Stimulated activated naive B cell treated with anti-CD40 and anti-IgM and Interleukin-4, amounts not matched to agents 10 μg/mL and 1 μg/mL and 100 μg/mL, for 72 hours (primary cell): ENCODE measurements at places on chromosomes 3 and 15.

- no peak for DNase-seq
These were observed 96.0 kb upstream of the MELTF start for GRCh38 chr3:197125636-197126035.

DNA sequence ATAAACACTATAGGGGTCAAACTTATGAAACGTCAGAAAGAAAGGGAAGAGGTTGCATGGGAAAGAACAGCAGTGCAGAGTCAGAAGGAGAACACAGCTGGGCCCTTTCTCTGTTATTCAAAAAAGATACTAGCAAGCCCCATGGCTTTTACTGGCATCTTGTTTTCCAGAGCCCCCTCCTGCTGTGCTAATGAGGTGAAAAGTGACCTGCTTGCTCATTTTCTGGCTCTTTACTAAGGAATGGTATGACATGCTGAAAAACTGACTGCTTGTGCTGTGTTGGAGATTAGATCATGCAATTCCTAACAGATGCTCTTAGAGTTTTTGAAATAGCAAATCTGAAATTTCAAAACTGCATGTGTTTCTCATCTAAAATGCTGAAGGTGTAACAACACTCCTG is 541.6 kb upstream of the ALCAM start:
- DNase-seq: no peak

DNA sequence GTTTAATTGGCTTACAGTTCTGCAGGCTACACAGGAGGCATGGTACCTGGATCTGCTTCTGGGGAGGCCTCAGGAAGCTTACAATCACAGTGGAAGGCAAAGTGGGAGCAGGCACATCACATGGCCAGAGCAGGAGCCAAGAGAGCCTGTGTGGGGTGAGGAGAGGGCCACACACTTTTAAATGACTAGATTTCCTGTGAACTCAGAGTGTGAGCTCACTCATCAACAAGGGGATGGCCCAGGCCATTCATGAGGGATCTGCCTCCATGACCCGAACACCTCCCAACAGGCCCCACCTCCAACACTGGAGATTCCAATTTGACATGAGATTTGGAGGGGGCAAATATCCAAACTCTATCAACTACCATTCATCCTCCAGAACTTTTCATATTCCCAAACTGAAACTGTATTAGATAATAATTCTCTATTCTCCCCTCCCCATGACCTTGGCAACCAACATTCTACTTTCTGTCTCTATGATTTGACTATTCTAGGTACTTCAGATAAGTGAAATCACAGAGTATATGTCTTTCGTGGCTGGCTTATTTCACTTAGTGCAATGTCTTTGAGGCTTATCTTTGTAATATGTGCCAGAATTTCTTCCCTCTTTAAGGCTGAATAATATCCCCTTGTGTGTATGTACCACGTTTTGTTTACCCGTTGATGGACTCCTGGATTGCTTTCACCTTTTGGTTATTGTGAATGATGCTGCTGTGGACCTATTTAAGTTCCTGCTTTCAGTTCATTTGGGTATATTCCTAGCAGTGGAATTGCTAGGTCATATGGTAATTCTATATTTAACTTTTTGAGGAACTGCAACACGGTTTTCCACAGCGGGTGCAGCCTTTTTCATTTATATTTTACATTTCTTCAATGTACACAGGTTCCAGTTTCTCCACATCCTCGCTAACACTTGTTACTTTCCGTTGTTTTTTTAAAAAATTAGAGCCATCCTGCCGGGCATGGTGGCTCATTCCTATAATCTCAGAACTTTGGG is 43.8 kb downstream of the TKT start:
- no peak for DNase-seq

DNA sequence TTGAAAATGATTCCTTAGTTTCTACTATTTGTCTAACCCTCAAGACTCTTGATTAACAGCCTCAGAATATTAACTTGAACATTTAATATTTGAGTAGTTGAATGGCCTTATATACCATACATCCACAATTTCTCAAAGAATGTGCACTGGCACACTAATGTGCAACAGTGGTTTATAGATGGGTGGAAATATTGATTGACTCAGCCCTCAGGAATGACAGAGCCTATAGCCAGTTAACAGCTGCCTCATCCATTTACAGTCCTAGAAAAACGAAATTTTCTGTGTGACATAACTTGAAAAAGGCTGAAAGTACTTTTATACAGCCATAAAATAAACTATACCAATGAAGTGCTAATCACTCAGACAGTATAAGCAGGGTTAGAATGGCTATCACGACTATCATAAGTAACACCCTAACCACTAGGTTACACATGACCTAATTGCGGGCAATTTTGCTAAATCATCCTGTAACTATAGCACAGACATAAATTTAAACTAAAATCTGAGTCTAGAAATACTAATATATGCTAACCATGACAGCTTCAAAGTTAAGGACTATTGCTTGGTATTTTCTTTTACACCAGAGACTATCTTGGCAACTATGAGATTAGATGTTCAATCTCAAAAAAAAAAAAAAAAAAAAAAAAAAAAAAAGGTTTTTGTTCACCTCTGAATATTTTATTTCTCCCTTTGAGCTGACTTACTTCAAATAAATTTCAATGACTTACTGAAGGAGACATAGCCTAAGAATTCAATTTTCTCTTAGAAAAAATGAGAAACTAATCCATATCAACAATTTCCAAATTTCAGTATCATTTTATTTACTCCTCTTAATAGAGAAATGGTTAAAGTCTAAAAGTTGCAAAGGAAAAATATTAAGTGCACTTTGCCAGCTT is 9.3 kb downstream of the SECISBP2L start:
- DNase-seq: no peak

DNA sequence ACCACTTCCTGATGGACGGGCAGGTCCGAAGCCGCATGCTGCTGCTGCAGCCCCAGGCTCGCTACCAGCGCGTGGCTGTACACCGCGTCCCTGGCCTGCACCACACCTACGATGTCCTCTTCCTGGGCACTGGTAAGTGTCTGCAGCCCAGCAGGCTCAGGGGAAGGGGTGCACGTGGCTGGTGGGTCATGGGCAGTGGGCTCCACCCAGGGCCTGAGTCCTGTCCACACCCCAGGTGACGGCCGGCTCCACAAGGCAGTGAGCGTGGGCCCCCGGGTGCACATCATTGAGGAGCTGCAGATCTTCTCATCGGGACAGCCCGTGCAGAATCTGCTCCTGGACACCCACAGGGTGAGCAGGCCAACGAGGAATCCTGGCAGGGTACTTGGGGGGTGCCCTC is 8.7 kb downstream of the CIB1 start:
- no peak for DNase-seq

- no peak for DNase-seq
These were observed 26.7 kb upstream of the GREM1 start for GRCh38 chr15:32690941-32691688.

DNA sequence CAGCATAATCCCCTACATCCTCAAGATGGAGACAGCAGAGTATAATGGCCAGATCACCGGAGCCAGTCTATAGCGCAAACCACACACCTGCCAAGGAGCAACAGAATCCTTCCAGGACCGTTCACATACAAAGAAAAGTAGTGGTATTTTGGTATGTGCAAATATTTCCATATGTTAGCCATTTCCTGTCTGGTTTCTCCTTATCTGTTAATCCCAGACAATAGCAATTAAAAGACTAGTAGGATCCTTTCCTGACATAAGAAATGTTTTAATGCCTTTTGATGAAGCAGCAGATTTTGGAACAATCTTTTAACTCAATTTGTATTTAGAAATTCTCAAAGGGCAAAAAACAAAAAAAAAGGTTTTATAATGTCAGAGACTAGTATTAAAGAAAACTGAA is 22.2 kb downstream of the MRPS25 start:
- no peak for DNase-seq

- no peak for DNase-seq
These were observed 360.8 kb upstream of the PROK2 start for GRCh38 chr3:72145506-72146380.

DNA sequence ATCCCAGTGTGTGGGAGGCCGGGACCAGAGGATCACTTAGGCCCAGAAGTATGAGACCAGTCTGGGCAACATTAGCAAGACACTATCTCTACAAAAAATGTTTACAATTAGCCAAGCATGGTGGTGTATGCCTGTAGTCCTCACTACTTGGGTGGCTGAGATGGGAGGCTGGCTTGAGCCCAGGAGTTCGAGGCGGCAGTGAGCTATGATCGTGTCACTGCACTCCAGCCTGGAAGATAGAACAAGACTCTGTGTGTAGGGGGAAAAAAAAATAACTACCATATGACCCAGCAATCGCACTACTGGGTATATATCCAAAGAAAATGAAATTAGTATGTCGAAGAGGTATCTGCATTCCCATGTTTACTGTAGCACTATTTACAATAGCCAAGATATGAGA is 22.6 kb downstream of the RYK start:
- no peak for DNase-seq

DNA sequence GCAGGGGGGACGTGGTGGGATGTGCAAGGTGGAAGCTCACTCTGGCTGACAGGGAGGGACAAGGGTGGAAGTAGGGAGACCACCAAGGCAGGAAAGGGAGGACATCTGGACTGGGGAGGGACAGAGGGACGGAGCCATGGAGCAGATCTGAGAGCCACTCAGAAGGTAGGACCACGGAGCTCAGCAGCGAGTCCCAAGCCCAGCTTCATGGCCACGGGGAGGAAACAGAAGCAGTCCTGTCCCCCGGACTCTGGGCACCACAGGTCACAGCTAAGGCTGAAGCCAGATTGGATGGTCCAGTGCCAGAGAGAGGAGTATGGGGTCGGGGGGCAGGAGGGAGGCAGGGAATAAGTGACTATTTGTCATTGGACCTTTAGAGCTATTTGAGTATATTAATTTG is 220.1 kb downstream of the TBC1D2B start:
- no peak for DNase-seq

DNA sequence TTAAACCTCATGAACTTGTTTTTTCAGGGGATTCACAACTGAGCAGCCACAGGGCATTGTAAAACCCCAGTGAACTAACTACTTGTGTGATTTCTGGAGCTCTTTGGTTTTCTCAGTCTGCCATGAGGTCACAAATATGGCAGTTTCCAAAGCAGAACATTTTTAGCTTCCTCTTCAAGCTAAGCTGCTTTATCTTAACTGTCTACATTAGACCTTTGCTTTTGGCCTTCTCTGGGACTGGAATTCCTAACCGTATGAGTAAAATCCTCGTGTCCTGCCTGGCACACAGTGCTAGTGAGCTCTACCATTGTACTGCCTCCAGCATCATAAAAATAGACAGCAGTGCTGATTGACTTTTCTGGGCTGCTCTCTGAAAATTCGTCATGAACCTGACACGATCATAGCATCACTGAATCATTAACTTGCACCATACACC is 22.1 kb downstream of the CDIN1 start:
- DNase-seq: no peak

- DNase-seq: no peak
These were observed 103.2 kb upstream of the PPP2R3A start for GRCh38 chr3:135862361-135862760.

DNA sequence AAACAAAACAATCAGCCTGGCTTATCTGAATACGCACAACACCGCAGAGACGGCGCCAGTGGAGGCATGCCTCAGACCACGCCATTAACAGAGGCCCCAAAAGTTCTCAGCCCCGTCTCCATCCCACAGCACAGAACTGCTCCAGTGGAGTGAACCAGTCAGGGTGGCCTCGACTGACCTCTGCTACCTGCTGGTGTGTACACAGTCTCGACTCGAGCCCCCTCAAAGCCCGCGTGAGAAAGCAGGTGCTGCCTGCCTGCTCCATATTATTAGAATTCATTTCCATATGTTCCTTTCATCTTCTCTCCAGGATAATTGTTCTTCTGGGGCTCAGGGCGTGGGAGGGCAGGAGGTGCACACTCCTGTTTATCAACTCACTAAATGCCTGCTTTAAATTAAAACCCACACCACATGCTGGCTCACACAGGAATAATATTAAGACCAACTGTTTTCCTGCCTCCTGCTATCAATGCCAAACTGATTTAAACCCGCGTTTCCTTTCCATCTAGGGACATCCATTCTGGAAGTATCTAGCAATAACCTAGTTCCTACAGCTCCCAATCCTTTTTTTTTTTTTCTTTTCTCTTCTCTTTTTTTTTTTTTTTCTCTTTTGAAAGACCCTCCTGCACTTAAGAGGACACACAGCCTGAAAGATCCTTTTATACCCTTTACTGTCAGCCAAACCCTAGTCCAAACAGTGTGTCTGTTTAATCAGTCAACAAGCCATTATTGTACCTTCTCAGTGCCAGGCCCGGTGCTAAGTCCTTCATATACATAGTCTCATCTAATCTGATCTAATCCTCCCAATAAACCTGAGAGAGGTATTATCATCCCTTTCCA is 101.2 kb downstream of the TLE3 start:
- DNase-seq: no peak

GRCh38 chr3:184395320-184395660 is 15.4 kb downstream of the CHRD start:
- DNase-seq: no peak

- DNase-seq: no peak
These were observed 417.6 kb downstream of the TIGIT start for GRCh38 chr3:114711321-114711886.

DNA sequence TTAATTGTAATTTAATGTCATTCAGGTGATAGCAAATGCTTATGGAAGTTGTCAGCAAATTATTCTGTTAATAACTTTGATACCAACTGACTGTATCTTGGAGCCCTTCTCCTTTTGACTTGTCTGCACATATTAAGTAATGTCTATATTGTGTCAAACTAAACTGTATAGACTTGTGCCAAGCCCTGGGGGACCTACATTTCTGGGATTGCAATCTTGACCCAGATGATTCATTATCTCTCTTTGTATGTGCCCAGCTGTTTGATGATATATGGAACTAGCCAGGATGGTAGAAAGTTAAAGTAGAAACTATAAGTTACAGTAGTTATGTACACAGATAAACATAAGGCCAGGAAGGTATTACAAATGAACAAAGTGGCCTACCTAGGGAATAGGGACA is 402.8 kb upstream of the RARB start:
- no peak for DNase-seq

- no peak for DNase-seq
These were observed 231.6 kb upstream of the ZNF717 start for GRCh38 chr3:76016769-76017439.

DNA sequence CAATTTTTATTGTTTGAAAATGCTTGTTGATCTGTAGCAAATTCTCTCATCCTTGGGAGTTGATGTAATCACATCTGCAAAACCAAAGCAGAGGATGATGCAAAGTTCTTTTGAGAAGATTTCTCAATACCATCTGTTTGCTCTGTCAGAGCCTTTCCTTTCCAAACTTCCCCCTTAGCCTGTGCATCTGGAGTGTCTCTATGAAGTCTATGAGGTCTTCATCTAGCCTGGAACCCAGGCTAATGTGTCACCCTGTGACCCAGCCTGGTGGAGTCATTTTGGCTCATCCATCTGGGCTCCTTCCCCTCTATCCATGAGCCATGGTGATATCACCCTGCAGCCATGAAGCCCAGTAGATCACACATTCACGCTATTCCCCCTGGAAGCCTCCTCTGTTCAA is 123.2 kb upstream of the SLC7A14 start:
- no peak for DNase-seq
